ENCODE measurements at places on chromosomes 3 and 15.

- no peak for DNase-seq
These were observed 22.0 kb downstream of the SLC15A2 start for GRCh38 chr3:121916189-121916588.

DNA sequence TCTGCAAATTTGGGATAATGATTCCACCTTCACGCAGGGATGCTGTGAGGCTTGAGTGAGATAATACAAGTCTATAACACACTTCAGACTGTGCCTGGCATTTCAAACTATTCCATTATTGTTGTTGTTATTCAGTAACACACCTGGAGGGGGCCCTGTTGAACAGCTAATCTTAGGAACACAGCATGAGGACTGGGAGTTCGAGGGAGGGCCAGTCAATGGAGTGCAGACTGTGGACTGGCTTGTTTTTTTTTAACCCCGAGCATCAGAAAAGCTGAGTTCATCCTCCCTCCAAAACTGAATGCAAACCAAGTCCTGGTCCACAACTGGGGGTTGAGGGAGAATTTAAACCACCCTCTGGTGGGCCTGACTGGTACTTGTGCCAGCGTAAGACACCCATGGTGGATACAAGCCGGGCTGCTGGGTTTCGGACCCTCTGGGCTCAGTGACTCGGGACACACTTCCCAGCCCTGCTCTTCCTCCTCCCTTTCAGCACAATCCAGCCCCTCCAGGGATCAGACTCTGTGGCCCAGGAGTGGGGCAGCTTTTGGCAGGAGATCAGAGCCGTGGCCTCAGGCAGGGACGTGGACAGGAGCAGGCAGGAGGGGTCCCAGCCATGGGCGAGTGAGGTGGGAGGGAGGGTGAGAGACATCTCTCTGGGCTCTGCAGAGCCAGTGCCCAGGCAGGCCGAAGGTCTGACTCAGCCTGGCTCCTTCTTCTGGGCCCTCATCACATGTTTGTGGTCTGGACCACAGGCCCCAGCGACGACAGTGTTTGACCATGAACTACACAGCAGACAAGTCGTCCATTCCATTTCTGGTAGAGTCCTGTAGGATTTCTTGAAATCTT, 36.3 kb upstream of the MEX3B start:
- DNase-seq, result peak; percentile 88

GRCh38 chr3:172388412-172389078, 59.7 kb downstream of the GHSR start:
- no peak for DNase-seq

DNA sequence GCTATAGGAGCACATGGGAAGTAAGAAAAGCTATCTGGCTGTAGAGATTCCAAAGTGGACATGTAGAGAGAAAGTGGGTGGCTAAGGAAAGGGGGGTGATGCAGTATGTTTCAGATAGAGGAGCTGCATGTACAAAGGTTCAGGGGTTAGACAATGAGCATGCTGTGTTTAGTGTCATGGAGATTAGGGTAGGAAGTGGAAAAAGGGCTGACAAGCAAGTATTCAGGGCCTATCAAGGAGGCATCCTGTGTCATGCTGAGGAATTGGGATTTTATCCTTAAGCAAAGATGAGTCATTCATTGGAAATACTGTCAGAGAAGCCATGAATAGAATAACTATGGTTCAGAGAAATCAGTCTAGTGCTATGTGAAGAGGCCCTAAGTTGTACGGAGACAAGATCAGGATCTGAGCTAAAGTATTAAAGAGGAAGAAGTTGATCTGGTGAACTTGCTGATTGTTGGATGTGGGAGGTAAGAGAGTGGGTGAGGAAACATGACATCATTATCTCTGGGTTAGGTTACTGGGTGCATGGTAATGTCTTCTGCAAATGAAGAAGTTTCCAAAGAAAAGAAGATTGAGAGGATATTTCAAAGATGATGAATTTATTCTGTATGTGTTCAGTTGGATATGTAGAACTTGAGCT, 176.7 kb upstream of the GOLIM4 start:
- DNase-seq, result peak; percentile 16

DNA sequence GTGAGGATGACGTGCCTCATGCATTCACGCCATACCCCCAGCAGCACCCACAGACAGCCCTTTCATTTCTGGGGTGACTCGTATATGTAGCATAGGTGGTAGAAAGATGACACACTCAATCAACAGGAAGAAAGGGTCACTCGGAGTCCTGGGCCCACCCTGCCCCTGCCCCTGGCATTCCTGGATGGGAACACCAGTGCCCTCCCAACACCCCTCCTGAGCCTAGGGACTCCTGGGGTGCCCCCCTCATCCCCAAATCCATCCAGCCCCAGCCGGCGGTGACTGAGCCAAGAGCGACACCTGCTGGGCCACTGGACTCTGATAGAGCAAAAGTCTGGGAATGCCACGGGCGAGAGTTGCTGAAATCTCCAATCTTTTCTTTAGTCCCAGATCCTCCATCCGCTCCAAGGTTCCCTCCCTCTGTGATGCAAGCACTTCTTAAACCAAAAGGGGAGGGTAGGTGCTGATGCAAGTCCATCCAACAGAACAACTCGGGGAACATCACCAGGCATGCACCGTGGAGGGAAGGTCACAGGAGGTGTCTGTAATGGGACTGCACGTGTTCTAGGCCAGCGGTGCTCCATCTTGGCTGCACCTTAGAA, 31.1 kb downstream of the ACAN start:
- DNase-seq, result peak; percentile 27

DNA sequence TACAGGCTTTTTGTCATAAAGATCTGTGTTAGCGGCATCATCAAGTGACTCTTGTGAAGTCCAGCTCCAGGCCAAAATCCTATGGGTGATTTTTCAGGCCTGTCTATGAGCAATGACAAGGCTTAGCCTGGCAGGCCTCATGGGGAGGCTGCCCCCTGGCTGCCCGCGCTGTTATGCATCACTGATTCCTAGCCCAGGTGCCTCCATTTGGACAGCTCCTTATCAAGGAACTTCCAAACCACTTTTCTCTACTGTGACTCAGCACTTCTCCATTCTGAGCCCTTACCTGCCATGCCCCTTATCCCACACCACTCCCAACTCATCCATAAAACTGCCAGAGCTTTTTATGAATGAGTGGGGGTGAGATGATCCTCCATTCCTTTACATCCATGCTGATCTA, 91.5 kb upstream of the C3orf80 start:
- DNase-seq, result no peak

DNA sequence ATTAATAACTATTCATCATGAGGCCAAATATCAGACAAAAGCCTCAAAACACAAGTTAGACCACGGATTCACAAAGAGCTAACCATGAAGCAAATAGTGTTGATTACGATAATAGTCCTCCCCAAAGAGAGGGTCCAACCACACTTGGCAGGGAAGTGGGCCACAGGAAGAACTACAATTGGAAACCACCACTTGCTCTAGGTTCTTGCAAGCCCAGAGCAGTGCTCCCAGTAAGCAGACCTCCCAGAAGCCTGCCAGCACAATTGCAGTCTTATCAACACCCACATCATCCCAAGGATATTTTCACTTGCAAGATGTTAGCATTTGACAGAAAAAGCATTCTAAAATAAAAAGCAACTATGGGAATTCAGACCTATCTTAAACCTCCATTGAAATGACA, 11.3 kb downstream of the SETD2 start:
- DNase-seq, result no peak

DNA sequence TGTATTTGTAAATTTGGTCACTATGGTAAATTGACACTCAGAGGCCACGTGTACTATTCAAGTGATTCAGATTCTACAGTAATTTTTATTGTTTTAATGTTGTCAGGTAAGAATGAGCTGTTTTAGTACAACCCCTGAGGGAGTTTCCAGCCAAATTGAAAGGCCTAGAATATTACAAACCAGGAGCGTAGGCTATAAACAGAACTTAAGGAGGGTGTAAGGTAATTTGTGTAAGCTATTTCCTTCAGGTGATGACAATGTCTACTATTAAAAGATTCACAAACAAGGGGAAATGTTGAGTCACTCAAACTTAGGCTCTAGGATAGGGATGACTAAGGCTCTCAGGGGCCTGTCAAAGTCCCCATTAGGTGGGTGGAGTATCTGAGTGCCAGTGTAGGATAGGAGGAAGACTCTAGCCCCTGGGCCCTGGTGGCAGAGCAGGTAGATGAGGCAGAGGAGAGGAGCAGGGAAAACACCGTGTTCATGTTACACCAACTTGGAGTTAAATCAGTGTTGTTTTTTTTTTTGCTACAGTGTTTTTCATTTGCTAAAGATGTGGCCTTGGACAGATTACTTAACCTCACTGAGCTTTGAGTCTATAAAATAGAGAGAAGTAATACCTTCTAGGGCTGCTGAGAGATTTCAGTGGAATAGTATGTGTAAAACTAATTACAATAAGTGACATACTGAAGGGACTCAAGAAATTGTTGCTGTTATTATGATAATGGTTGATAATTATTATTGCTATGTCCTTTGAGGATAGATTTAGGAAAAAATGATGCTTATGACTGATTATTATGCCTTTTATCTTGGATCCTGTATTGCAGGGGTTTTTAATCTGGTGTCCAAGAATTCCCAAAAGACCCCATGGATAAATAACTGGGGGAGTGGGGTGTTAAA, 10.3 kb downstream of the TM4SF1 start:
- DNase-seq, result peak; percentile 63

- peak; percentile 99 for DNase-seq
These were observed at the start of gene RPUSD3 for GRCh38 chr3:9843715-9844438. Gene RPUSD3, minus strand, starts transcription at chr3:9844008. Its CDS starts 18 bp downstream, at chr3:9843990.

DNA sequence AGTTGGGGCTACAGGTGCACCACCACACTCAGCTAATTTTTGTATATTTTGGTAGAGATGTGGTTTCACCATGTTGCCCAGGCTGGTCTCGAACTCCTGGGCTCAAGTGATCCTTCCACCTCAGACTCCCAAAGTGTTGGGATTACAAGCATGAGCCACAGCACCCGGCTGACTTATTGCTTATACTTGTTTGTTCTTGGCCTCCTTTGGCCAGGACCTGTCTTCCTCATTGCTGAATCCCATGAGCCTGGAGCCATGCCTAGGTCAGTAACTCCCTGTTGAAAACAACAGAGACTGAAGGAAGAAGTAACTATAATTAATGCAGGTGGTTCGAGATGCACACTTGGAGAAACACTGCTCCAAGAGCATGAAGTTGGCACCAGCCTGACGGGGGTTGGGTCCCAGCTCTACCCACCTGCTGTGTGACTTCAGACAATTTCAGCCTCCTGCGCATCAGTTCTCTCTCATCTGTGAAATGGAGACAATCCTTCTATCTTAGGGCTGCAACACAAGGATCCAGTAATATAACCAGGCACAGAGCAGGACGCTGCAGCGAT, 38.9 kb downstream of the CPN2 start:
- DNase-seq, result no peak

- DNase-seq, result peak; percentile 28
These were observed 25.7 kb upstream of the ANO10 start for GRCh38 chr3:43647331-43648166.

DNA sequence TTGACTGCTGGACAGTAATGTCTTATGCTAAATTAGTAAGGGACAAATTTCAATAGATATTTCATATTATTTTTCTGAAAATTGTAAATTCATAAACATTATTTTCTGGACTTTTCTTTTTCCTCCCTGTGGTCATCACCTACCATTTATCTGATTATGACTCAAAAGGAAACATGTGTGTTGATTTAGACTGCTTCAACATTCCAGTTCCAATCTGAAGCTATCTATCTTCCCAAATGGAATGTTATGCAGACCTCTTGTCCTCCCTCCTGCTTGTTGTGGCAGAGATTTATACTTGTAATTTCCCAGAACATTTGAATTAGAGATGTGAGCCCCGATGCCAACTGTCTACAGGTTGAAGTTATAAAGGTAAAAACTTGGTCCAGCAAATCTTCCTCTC, 803.4 kb downstream of the TUSC7 start:
- DNase-seq, result peak; percentile 56

- DNase-seq, result no peak
These were observed 13.9 kb upstream of the TOP2B start for GRCh38 chr3:25678581-25678980.

- peak; percentile 18 for DNase-seq
These were observed 14.8 kb downstream of the EEFSEC start for GRCh38 chr3:128167973-128168674.

All from foreskin fibroblast (primary cell).